ENCODE measurements at places on chromosomes 4 and X.

- DNase-seq = no peak
Observed at GRCh38 chr4:67687636-67688035, 13.3 kb downstream of the UBA6 start.

DNA sequence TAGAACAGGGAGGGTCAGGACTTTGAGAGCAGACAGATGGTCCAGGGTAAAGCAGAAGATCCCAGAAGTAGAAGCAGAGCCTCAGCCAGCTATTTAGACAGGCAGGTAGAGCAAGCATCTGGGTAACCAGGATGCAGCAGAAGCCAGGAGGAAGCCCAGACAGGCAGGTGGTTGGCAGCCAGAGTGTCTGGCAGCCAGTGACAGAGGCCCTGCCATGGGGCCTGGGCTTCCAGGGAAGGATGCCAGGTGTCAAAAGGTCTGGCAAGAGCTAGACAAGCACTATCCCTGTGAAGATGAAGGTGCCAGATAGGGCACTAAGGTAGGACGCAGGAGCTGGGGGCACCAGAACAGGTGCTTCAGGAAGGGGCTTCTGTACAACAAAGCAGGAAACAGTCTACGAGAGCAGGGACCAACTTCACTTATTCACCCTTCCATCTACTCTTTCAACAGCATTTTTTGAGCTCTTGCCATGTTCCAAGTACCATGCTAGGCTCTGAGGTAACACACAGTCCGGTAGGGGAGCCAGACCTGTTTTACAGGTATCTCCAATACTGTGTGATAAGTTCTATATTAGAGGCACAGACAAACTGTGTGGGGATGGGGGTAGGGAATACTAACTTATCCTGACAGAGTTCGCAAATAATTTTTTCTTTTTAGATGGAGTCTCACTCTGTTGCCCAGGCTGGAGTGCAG is 38.1 kb upstream of the GJB1 start:
- no peak for DNase-seq

DNA sequence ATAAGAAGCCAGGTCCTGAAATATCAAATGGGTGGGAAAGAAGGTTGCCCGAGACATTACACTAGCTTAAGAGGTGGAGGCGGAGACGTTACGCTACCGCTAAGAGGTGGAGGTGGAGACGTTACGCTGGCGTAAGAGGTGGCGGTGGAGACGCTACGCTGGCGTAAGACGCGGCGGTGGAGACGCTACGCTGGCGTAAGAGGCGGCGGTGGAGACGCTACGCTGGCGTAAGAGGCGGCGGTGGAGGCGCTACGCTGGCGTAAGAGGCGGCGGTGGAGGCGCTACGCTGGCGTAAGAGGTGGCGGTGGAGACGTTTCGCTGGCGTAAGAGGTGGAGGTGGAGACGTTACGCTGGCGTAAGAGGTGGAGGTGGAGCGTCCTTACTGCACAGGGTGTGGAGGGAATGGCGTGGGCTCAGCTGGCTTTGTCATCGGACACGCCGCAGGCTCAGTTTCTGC is 12.8 kb downstream of the CYP4V2 start:
- no peak for DNase-seq

- no peak for DNase-seq
Observed at GRCh38 chr4:114041117-114041475, 61.6 kb upstream of the ARSJ start.

- no peak for DNase-seq
Observed at GRCh38 chrX:10199212-10199611, 42.4 kb downstream of the CLCN4 start.
